Activated CD4-positive, alpha-beta T cell treated with anti-CD3 and anti-CD28 coated beads, Interleukin-2, Interleukin-6, amounts not matched to agents 100 ng/mL and 50 ng/mL, durations not matched to agents 16 hours and 8 hours (primary cell): ENCODE measurements at places on chromosomes 2 and 18.

DNA sequence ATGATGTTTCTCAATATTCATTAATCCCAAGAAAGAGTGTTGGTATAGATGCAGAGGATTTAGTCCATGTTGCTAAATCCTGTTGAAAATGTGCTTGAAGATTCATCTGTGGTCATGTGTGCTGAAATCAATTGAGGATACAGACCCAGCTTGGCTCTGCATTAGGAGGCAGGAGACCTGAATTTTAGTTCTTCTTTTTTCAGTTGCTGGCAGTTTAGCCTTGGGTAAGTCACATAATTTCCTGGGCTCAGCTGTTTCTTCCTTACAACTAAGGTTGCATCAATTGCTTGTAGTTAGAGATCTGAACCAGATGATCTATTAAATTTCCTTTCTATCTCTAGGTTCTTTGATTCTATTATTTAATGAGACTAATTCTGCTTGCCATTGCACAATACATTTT lies 54.4 kb downstream of the SETBP1 start:
- DNase-seq: no peak

DNA sequence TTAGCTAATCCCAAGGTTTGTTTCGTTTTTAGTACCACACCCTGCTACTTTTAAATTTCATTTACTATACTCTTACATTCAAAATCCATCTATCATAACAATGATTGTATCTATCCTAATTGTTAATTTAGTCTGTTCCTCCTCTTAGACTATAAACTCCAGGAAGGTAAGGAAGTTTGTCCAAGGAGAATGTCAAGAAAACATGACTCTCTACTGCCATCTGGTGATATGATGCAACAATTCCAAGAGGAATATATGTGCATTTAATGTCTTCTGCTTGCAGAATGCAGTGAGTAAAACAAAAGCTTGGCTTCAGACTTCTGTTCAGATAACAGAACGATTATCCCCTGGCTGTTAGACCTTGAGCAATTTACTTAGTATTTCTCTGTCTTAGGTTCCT lies 1267.1 kb downstream of the LRP1B start:
- DNase-seq: peak; percentile 20

DNA sequence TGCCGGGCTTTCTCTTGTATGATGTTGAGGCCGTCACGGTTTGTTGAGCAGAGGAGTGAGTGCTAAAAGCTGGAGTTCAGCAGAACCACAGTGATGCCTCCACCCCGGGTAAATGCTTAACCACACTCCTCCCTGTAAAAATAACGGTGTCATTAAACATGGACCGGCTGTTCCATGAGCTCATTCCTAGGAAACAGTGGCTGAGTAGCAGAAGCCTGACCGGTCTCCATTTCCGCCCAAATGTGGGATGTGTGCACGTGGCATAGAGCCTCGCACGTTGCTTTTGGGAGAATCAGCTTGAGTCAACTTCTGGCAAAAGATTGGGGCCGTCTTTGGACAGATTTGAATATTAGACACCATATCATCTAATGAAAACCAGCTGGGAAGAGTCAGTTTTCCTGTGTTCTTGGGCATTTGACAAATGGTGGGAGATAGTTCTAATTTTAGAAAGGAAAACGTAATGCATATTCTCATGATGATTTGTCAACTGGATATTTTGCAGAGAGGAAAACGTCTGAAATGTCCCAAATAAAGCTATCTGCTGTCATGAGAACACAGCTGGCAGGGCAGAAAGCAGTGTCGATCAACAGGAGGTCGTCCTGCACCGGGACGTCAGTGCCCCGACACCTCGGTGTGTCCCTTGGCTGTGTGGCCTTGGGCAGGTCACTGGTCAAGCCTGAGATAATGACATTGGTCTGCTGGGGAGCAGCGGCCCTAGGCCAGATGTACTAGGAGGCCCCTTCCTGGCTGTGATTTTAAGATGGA lies 42.4 kb downstream of the LRRFIP1 start:
- DNase-seq: no peak

DNA sequence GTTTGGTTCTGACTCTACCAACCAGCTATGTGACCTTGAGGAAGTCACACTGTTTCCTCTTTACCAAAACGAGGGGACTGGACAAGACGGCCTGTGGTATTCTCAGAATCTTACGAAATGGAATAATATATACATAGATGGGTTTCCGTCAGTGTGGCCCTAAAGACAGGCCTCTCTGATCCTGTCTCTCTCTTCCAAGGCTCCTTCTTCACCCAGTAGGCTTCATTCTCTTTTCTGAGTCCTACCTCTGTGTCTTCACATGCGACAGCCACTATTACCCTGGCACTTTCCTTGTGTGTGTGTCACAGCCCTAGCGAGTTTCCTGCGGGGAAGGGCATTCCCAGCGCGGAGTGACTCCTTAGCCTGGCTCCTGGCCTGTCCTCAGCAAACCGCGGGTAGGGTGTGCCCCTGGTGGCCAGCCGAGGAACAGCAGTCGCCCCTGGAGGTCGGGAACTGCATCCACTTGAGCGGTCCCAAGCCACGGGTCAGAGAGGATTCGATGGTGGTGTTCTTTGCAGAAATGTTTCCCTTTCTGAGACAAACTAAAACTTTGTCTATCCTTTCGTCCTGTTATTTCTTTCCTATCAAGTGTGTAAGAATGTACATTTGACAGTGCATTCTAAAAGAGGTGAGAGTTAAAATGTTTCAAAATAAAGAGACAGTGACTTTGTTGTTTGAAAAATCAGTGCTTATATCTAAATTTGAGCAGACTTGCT lies 63.3 kb downstream of the RAB31 start:
- DNase-seq: peak; percentile 71

DNA sequence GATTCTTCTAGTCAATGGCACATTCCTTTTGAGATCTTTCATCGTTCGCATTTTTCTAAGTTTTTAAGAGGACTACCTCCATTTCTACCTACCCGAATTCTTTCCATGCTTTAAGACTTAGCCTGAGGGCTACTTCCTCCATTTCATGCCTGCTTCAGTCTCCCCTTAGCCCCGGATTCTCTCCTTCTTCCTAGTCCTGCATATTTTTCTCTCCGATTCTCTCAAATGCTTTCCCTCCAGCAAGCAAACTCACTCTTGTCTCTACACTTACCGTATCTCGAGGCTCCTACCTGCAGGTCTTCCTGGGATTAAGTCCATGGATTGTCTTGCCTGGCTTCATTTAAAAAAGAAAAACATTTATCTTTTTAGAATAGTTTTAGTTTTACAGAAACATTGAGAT lies 354.4 kb downstream of the MYCN start:
- no peak for DNase-seq

- DNase-seq: no peak
These were observed 3.9 kb upstream of the FSIP2 start for GRCh38 chr2:185734658-185735057.

DNA sequence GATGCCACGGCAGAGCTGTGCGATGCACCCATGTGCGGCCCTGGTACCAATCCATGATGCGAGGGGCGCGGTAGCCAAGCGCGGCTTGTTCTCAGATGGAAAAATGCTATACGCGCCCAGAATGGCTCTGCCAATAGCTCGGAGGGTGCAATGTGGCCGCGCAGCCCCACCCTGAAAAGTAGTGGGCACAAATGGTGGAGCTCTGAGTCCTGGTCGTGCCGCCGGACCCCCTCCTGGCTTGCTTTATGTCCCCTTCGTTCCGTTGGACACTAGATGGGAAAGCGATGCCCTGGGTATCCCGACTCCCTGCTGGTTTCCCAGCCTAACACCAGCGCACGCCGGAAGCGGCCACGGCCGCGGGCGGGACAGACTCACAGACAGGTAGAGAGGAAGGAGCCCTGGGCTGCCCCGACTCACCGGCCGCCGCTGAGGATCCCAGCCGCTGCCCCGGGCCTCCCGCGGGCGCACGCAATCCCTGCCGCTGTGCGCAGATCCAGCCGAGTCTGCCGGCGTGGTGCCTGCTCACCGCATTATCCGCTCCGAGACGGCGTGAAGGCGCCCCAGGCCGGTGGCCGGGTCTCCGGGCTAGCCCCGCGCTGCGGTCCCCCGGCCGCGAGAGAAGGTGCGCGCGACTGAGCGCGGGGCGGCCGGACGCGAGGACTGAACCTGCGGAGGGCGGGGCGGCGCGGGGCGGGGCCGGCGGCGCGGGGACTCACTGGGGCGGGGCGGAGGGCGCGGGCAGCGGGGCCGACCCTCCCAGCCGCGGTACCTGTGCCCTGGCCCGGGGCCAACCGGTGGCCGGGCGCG lies at the start of gene CDC42EP3:
Gene CDC42EP3, minus strand, starts transcription at position 634 of the 807 bp plus-strand sequence. CDS start 25,055 bp downstream, outside the sequence.
- peak; percentile 79 for DNase-seq

- DNase-seq: no peak
These were observed 43.9 kb upstream of the OTOF start for GRCh38 chr2:26521913-26522180.

DNA sequence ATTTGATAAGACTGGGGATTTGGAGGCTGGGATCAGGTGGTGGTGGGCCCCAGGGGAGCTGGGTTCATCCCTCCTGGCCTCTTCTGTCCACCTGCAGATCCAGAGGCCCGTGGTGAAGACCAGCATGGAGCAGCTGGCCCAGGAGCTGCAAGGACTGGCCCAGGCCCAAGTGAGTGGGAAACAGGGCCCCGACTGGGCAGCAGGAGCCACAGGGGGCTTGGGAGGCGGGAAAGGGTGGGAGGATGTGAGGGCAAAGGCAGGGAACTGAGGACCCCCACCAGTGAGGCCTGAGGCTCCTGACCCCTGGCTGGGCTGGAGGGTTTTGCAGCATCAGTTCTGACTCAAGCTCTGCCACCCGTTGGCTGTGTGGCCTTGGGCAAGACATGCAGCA lies 11.3 kb downstream of the PROM2 start:
- no peak for DNase-seq

- DNase-seq: no peak
These were observed 340.7 kb downstream of the MBD2 start for GRCh38 chr18:53883771-53884170.

GRCh38 chr2:98518101-98518500 lies 73.4 kb downstream of the INPP4A start:
- DNase-seq: peak; percentile 63

DNA sequence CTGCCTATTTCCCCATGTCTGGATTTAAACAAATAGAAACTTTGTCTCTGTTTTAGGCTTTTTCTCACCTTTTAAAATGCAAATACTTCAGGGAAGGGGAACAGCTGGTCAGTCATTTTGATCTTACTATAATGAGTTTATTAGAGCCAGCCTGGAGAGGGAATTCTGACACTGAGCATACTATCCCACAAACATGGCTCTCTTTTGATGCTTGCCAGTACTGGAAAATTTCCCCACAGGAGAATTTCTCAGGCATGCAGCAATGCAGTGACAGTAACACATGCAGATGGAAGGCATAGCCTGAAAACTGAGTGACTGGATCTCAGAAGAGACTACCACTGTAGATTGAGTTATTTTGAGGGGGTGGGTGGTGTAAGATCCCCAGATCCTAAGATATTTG lies 974.3 kb upstream of the CELF4 start:
- no peak for DNase-seq

- peak; percentile 21 for DNase-seq
These were observed 57.5 kb downstream of the ZRANB3 start for GRCh38 chr2:135473567-135473966.

- peak; percentile 85 for DNase-seq
These were observed 30.1 kb downstream of the MBP start for GRCh38 chr18:77102259-77103040.

GRCh38 chr18:37451239-37451825 lies 114.3 kb downstream of the CELF4 start:
- DNase-seq: no peak
